Activated T-cell treated with anti-CD3 and anti-CD28 coated beads for 48 hours (primary cell): ENCODE measurements at places on chromosomes 4 and X.

- no peak for DNase-seq
These were observed 62.5 kb downstream of the KIAA0232 start for GRCh38 chr4:6845027-6845426.

DNA sequence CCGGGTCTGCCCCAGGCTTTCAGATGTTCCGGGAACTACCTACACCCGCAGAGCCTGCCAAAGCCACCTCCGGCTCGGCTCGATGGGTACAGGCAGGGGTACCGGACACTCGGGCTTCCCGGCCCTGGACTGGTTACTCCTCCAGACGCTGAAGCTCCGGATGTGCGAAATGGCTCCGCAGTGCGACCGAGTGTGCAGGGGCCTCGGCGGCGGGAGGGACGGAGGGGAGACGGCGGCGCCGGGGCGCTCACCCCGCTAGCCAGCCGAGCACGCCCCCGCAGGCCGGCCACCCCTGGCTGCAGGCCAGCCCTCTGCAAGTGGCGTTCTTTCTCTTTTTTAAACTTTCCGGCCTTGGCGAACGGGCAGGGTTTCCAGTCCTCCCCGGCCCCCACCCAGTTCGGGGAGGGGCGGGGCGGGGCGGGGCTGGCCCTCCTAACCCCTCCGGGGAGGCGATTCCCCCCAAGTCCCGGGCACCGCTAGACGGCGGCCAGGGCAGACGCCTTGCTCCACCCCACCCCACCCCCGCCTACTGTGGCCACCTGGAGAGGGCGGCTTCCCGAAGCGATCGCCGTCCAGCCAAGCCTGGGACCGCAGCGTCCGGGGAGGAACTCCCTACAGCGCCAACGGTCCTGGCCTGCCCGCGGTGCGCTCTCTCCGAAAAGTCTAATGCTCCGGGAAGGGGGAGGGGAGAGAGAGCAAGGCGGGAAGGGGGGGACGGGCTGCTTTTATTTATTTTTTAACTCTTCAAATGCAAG lies 7.5 kb downstream of the BCOR start:
- no peak for DNase-seq

DNA sequence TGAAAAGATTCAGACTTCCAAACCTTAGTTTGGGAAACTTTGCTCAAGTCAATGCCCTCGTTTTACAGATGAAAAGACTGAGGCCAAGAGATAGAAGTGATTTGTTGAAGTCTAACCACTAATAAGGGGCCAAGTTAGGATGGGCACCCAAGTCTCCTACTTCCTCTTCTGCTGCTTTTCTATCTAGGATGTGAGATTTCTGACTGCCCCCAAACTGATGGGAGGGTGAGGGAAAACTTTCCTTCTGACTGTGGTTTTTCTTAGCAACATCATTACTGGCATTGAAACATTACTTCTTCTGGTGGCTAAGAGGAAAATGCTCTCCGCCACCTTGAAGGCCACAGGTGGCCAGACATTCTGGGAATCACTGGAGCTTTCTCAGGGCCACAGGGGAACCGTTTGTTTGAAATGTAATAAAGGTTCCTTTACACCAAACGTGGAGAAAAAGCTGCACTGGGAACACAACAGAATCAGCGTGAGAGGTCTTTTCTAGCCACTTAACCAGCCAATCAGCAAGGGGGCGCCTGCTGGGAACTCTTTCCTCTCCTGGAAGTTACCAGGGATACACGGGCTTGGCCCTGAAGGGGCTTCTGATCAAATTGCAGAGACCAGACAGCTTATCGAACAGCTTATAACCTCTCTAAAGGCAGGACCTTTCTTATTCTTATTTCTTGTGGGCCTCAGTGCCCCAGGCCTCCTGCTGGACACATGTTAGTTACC lies 115.9 kb upstream of the TEX13D start:
- DNase-seq = no peak

DNA sequence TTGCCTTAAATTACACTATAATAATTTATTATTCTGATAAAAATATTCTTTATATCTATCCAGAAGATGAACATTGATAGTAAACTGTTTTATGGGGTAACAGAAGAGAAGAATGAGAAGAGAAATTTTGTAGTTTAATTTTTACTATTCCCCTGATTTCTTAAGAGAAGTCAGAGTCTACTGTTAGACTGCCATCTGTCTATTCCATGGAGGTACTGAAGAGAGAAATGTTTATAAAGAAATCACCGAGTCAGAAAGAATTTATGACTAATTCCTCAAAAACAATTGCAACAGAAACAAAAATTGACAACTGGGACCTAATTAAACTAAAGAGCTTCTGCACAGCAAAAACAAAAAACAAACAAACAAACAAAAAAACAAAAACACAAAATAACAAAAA lies 149.9 kb downstream of the FGF16 start:
- no peak for DNase-seq

DNA sequence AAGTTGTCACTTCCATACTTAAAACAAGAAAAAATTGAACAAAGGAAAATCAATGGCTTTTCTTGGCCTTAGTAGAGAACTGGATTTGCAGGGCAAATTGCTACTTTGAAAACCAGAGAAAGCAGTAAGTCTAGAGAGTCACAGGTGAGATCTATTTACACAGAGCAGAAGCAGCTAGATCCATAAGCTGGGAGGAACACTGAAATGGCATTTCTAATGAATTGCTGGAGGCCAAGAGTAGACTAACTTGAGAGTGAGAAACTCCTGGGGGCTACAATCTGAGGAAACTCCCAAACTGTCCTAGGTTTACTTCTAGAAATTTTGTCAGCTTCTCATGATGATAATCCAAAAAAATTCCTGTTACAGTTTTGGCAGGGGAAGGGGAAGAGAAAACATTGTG lies 133.3 kb downstream of the SPCS3 start:
- DNase-seq = no peak
